Activated CD8-positive, alpha-beta memory T cell treated with anti-CD3 and anti-CD28 coated beads for 48 hours (primary cell): ENCODE measurements at places on chromosomes 2 and 18.

DNA sequence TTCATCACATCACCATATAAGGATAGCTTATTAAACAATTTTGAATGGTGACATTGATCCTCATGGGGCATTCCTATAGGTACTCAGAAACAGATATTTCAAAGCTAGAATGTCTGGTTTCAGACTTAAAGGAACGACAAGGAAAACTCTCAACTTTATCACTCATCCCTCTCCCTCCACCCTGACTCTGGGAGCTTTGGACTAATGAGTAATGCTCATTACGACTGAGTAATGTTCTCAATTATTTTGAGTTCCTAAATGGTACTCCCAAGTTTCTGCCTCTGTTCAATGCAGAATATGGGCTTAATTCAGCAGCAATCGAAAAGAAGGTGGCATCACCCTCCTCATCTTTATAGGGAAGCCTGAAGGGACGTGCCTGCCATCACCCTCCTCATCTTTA is 43.4 kb downstream of the RFX8 start:
- no peak for DNase-seq

DNA sequence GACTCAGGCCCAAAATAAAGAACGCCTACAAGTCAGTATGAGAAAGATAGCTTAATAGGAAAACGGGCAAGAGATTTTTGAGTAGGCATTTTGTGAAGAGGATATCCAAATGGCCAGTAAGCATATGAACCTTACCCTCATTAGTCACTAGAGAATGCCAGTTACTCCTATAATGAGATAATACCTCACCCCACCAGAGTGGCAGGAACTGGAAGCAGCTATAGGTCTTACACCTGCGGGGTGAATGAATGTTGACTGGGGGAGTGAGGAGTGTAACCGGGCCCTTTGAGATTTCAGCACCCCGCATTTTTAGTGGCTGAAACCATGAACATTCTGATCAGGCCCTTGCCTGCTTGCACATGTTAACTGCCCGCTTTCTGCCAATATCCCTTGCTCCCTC is 7.5 kb upstream of the PTPN2 start:
- no peak for DNase-seq

DNA sequence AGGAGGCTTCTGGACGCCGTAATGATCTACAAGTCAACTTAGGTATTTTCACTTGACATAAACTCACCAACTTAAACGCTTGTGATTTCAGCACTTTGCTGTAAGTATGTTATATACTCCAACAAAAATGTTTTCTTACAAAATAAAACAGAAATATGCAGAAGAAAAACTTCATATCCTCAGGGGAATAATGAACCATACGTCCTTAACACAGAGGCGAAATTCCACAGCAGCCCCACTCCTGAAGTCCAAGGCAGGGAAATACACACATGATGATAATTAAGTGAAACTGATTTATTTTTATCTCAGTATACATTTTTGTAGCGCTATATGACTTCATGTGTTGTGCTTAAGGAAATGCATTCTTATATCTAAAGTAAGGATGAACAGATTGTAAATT is 335.4 kb upstream of the VWC2L start:
- no peak for DNase-seq

- DNase-seq: no peak
Measured at GRCh38 chr2:205657579-205657978, 24.7 kb upstream of the NRP2 start.

- DNase-seq: no peak
Measured at GRCh38 chr18:11269257-11269656, 119.9 kb upstream of the PIEZO2 start.
